ENCODE measurements at places on chromosomes 2 and 18.

DNA sequence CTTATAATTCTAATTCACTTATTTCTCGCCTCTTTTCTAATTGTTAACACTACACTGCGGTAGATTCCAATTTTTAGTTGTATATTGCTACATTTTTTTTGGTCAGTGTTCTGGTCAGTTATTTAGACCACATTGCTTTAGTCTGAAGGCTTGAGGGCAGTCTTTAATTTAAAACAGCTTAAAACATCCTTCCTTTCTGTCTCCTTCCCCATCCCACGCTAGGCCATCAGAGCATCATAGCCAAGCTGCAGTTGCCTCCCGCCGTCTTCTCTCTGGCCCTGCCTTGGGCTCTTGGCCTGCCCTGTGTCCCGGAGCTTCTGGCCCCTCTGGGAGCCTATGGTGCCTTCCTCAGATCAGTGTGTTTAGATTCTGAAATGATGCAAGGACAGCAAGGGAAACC is 52.6 kb upstream of the GLI2 start:
- DNase-seq: no peak

DNA sequence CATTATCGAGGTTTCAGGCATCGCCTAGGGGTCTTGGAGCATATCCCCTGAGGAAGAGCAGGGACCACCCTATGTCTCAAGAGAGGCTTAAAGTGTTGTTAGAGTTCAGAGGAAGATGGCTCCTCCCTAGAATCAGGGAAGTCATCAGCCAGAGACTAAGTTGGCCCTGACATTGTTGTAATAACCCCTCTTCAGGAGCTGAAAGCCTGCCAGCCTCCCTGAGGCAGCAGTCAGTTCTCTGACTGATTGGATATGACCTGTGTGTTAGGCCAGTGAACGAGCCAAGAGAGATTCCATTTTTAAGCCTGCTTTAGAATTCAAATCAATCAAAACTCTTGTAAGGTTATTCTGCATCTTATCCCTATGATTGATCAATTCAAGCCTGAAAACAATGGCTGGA is 34.9 kb downstream of the ARHGAP28 start:
- no peak for DNase-seq

- no peak for DNase-seq
These were observed 257.3 kb upstream of the HNMT start for GRCh38 chr2:137706786-137707613.

- no peak for DNase-seq
These were observed 25.9 kb upstream of the SULT1C4 start for GRCh38 chr2:108351889-108352288.

DNA sequence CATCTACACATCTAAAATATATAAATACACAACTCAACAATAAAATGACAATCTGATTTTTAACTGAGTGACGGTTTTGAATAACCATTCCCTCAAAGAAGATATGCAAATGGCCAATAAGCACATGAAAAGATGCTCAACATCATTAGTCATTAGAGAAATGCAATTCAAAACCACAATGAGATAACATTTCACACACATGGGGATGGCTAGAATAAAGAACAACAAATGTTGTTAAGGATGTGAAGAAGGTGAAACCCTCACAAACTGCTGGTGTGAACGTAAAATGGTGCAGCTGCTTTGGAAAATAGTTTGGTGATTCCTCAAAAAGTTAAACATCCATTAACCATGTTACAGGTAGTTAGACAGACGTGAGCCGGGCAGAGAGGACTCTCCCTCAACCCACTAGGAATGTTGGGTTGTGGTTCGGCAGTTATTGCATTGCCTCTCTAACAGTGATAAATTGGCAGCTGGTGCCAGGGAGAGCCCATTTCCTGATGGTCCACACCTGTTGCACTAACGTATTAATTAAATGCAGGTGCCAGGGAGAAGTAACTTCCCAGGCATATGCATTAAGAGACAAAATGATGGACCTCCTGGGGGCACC is 22.3 kb upstream of the DUSP2 start:
- no peak for DNase-seq

GRCh38 chr2:49146401-49146800 is 7.9 kb downstream of the FSHR start:
- DNase-seq: no peak

Data from B cell (primary cell).